Activated T-helper 1 cell treated with anti-CD3 and anti-CD28 coated beads, Interleukin-12 subunit alpha, Interleukin-12 subunit beta, Interleukin-2, Interleukin-4 antibody, amounts not matched to agents 30 ng/mL and 10 ng/mL and 1 ng/mL, durations not matched to agents 14 hours and 24 hours and 36 hours (primary cell): ENCODE measurements at places on chromosomes 4 and X.

GRCh38 chrX:16678689-16679088 is 28.7 kb downstream of the S100G start:
- H3K27ac ChIP-seq = no peak overlapping the region
- no peak overlapping the region for H3K4me3 ChIP-seq
- H3K4me1 ChIP-seq = no peaks in the 10 kb centered on the region
- H3K36me3 ChIP-seq = peaks cover 3% of the 10 kb centered on the region
- H3K27me3 ChIP-seq = no peaks in the 10 kb centered on the region

DNA sequence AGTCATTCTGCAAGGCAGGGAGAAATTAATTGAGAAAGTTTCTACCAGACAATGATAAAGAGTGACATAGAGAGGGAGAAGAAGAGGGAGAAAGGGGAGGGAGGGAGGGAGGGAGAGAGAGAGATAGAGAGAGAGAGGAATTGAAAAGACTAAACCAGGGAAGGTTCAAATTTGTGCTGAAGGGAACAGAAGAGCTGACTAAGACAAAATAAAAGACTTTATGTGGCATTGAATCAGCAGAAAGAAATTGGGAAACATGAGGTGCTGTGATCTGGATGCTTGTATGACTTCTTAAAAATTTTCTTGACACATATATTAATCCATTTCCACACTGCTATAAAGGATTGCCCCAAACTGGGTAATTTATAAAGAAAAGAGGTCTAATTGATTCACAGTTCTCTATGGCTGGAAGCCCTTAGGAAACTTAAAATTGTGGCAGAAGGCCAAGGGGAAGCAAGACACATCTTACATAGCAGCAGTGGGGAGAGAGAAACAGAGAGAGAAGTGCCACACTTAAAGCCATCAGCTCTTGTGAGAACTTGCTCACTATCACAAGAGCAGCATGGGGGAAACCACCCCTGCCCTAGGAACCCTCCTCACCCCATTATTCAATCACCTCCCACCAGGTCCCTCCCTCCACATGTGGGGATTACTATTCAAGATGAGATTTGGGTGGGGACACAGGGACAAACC is 13.5 kb upstream of the CXCL6 start:
- H3K4me1 ChIP-seq = no peaks in the 10 kb centered on the region
- peaks cover 3% of the 10 kb centered on the region for H3K27me3 ChIP-seq
- H3K36me3 ChIP-seq = no peaks in the 10 kb centered on the region
- no peak overlapping the region for H3K4me3 ChIP-seq

- H3K36me3 ChIP-seq = no peaks in the 10 kb centered on the region
- H3K27me3 ChIP-seq = no peaks in the 10 kb centered on the region
- no peak overlapping the region for H3K4me3 ChIP-seq
- no peaks in the 10 kb centered on the region for H3K4me1 ChIP-seq
- no peak overlapping the region for H3K27ac ChIP-seq
- no peak for DNase-seq
Observed at GRCh38 chr4:35228313-35228712, 1016.0 kb downstream of the ARAP2 start.

- DNase-seq = no peak
- peaks cover 17% of the 10 kb centered on the region for H3K36me3 ChIP-seq
- H3K27me3 ChIP-seq = no peaks in the 10 kb centered on the region
- peak overlapping the region; percentile 99 for H3K4me3 ChIP-seq
- peaks cover 21% of the 10 kb centered on the region for H3K4me1 ChIP-seq
Observed at GRCh38 chr4:70838204-70838603, 1.5 kb downstream of the GRSF1 start.
